Neural progenitor cell (in vitro differentiated cells): ENCODE measurements at places on chromosomes 11 and 22. TPM values are rescaled to one million over a fixed set of nuclear protein-coding genes. Genes with fewer than 3 reads are reported as not detected.

Gene TNNT3
- total RNA-seq = 0.40 and 0.92 TPM in 2 replicates

Gene GAL3ST3
- 8.5 and 35.9 TPM in 2 replicates for total RNA-seq

Gene CRYBB3
- total RNA-seq = 0.19 TPM in 1 of 2 replicates, not detected in the other

Gene CYP2D6
- total RNA-seq = 0.24 and 1.5 TPM in 2 replicates

Gene TBX10
- total RNA-seq = not detected in 2 replicates

- DNase-seq = no peak
Observed at GRCh38 chr11:123461164-123461563, 31.1 kb downstream of the GRAMD1B start.

GRCh38 chr11:115843685-115844084 is 339.5 kb upstream of the CADM1 start:
- DNase-seq = no peak
